Stimulated activated CD4-positive, alpha-beta T cell treated with anti-CD3 and anti-CD28 coated beads, Interleukin-4, amount 100 ng/mL, for 4 hours (primary cell): ENCODE measurements at places on chromosomes 6 and 20.

DNA sequence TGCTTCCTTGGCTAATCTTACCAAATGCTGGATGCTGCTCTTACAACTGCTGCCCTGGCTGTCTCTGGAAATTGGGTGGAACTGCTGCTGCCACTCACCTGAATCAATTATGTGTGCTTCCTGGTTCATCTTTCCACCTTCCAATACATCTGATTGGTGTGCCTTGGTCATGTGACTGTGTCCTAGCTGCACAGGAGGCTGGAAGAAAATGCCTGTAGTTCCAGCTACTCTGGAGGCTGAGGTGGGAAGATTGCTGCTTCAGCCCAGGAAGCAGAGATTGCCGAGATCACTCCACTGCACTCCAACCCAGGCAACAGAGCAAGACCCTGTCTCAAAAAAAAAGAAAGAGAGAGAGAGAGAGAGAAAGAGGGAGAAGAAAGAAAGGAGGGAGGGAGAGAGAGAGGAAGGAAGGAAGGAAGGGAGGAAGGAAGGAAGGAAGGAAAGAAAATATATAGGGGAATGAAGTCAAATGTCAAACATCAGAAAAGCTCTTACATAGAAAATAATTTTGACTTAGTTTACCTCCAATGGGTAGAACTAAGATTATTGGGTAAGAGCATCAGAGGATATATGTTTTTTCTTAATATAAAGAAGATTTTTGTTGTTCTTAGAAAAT, 14.1 kb upstream of the PPARD start:
- no peak for DNase-seq

GRCh38 chr6:26594730-26595632, 1.8 kb upstream of the ABT1 start:
- DNase-seq, result no peak

DNA sequence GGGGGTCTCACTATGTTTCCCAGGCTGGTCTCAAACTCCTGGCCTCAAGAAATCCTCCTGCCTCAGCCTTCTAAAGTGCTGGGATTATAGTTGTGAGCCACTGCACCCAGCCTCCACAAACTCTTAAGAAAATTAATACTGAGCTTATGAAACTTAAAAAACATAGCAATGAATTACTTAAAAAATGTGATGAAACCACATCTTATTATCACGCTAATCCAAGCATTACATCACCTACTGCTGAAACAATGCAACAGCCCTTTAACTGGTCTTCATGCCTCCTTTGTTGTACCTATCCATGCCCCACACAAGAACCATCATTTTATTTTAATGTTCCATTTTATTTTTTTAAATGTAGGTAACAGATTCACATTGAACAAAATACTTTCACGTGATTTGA, 24.9 kb downstream of the SESN1 start:
- no peak for DNase-seq

DNA sequence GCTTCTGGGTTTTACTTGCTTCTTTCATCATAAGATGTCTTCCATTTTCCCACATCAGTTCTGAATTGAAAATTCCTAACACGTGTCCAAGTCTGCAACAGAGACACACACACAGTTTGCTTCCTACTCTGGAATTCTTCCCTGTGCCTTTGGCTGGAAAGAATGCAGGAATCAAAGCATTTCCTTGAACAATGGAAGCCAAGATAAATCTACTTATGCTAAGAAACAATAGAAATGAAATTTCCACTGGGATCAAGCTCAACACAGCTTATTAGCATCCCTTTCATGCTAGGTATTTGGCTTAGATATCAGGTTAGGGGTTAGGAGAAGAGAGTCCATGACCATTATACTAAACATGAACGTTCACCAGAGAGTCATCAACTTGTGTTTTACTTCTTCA, 101.1 kb upstream of the SCAF8 start:
- no peak for DNase-seq

- DNase-seq, result no peak
These were observed 190.0 kb upstream of the COL21A1 start for GRCh38 chr6:56437171-56437900.

- DNase-seq, result peak; percentile 13
These were observed 159.7 kb upstream of the RPS6KA2 start for GRCh38 chr6:166786704-166787293.

GRCh38 chr6:31662124-31662723, 1.6 kb upstream of the C6orf47 start:
- DNase-seq, result no peak

GRCh38 chr20:59785986-59786795, 147.2 kb downstream of the SYCP2 start:
- DNase-seq, result no peak

DNA sequence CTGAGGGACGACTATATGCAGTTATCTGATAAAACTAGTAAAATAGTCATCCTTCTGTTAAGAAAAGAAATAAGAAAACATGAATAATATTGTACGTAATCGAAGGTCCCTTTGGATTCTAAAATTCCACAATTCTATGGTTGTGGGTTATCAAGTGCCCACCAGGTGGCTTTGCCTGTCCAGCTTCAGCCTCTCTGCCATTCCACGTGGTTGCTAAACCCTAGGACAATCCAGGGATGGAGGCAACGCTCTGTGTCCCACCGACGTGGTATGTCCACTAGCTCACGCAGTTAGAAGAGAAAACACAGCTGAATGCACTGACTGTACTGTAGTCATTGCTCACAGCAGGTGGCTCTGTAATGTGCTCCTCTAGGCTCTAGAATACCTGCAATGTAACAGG, 349.3 kb downstream of the FARS2 start:
- no peak for DNase-seq

DNA sequence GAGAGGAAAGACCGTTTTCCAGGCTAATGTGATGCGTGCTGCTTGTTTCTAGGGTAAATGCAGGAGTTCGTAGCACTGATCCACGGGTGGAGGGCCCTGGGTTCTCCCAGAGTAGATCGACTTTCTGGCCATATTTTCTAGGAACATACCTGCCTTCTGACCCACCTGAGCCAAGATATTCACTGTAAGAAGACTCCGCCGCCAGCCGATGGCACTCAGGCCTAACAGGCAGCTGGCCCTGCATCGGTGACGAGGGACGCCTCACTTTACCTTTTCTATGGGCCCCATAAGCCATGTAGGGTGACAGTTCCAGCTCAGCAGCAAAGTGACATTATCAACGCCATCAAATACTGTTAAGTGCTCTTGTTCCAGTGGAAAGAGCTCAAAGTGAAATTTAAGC, 30.2 kb upstream of the FRMD1 start:
- no peak for DNase-seq

GRCh38 chr6:88867841-88868731, 95.3 kb downstream of the RNGTT start:
- DNase-seq, result no peak

DNA sequence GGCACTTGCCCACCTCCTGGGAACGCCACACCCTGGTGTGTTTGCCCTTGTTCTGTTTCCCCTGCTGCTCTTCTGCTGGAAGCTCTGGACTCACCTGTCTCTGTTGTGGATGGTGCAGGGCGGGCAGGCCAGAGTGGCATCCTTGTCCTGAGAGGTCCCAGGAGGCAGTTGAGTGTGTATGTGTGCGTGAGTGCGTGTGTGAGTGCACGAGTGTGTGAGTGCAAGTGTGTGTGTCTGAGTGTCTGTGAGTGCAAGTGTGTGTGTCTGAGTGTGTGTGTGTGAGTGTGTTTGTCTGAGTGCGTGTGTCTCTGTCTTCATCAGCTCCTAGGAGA, 12.2 kb downstream of the IGF2R start:
- no peak for DNase-seq

GRCh38 chr20:32871627-32872160, 13.0 kb downstream of the EFCAB8 start:
- no peak for DNase-seq

- DNase-seq, result no peak
These were observed 1.3 kb downstream of the CALHM5 start for GRCh38 chr6:116512734-116513133.

DNA sequence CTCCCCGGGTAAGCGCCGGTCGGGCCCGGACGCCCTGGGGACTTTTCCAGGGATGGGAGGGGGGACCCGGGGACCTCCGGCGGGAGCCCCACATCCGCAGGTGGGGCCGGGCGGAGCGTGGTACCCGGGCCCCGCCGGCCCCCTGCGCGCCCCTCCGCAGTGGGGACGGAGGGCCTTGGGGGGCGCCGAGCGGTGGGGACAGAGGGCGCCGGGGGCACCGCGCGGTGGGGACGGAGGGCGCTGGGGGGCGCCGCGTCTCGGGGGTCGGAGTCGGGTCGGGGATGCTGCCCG, 270 bp downstream of the PLEKHG1 start:
- no peak for DNase-seq

DNA sequence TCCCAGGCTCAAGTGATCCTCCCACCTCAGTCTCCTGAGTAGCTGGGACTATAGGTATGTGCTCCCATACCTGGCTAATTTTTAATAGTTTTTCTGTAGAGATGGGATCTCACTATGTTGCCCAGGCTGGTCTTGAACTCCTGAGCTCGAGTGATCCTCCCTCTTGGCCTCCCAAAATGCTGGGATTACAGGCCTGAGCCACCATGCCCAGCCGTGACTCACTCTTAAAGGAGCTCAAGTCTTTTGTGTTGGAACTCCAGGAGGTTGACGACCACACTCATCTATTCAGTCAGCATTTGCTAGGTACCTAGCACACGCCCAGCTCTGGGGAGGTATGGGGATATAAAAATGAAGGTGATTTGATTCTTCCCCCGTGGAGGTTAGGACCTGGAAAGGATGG, 62.8 kb downstream of the UTRN start:
- DNase-seq, result no peak

DNA sequence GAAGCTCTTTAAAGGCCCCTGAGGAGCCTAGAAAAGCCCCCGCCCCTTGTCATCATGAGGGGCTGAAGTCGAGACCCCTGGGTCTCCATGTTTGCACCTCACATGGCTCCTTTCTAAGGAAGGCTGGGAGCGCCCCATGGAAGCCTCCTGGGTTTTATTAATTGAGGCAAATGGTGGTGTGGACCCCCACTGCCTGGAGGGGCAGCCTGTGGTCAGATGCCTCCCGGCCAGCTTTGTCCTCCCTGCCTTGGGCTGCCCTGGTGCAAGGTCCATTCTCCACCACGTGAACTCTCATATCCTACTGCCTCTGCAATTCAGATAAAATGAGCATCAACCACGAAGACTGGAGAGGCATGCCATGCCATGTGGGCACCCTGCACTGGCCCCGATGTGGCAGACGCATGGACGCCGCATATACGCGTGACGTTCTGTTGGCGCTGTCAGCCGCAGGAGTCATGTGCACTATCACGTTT, 295.5 kb downstream of the TAF4 start:
- no peak for DNase-seq

- DNase-seq, result no peak
These were observed 104.9 kb upstream of the NXT1 start for GRCh38 chr20:23245553-23246181.

GRCh38 chr6:139468178-139468819, 93.9 kb upstream of the CITED2 start:
- DNase-seq, result no peak

GRCh38 chr20:59726281-59726595, 121.9 kb downstream of the PHACTR3 start:
- no peak for DNase-seq

GRCh38 chr6:7140631-7141378, 33.0 kb downstream of the RREB1 start:
- DNase-seq, result peak; percentile 69

DNA sequence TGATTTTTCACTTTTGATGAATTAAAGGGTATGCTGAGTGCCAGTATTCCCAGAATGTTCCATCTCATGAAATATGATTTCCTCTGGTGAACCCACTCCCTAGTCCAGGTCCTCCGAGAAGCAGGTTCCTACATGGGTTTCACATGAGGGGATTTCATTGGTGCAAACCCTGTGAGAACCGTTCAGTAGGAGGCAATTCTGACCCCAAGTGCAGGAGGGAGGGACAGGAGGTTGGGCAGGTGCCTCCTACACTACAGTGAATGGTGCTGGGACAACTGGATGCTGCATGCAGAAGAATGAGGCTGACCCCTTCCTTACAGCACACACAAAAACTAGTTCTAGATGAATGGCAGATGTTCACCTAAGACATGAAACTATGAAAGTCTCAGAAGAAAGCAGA, 5.1 kb upstream of the ULBP2 start:
- DNase-seq, result no peak

DNA sequence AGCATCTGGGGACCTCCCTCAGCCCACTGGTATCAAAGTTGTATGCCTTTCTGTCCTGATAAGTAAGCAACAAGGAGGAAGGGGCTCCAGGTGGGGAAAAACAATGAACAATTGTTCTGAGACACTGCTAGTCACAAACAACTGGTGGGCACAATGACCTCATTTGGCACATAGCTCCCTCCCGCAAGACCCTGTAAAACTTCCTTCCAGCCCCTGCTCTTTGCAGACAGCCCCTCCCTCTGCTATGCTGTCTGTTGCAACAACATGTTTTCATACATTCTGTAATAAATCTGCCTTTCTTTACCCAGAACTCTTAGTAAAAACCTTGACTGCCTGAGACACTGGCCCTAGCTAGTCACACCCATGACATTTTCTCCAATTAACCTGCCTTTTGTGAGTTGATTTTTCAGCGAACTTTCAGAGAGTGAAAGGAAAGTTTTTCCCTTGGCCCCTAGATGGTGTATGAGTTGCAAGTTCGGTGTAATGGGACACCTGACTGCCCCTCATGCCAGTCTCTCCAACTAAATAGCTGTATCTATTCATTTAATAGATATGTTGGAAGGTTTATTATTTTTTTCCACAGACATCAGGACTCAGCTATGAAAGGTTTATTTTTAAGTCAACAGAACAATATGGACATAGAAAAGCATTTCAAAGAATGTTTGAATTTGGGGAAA, 142.3 kb upstream of the SLC22A16 start:
- no peak for DNase-seq

GRCh38 chr20:10385850-10386544, 48.0 kb downstream of the MKKS start:
- no peak for DNase-seq

- no peak for DNase-seq
These were observed 79.7 kb upstream of the MYLIP start for GRCh38 chr6:16049168-16049567.

DNA sequence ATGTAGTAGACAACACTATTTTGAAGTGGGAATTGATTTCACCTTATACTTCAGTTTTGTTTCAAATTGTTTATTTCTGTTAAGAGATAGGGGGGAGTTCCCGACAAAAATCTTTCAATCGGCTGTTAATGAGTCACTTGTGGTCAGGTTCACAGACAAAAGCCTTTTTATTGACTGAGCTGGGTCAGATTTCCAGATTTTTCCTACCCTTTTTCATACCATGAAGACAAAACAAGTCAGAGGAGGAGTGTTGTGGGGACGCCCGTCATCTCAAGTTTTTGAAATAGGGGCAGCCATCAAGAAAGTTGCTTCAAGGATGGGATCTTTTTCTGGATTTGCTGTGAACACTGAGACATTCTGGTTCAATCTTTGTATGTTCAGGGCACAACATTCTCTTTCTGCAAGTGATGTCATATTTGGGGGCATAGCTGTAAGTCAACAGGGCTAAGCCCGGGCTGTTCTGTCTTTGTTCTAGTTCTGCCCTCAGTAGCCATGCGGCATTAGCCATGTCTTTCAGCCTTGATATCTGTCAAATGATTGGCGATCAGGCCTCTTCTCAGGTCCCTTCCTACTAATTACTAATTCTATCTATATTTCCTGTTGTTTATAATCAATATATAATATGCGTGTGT, 496.0 kb upstream of the MARCKS start:
- no peak for DNase-seq
